ENCODE measurements at places on chromosomes 11 and 22.

DNA sequence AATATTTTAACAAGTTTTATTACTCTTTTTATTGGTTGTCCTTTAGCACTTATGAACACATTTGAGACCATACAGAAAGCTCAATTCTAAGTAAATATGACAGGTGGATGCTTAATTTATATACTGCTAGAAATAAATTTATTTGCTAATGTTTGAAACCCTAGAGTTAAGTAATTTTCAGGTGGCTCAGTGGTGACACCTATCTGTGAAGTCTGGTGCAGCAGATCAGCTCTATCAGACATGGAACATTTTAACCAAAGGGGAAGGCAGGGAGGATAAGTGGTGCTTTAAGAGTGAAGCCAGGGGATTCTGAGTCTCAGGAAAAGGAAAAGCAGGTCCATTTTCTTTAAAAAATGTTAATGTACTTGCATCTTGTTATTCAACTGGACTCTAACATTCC lies 175.8 kb downstream of the DSCAML1 start:
- DNase-seq = no peak

DNA sequence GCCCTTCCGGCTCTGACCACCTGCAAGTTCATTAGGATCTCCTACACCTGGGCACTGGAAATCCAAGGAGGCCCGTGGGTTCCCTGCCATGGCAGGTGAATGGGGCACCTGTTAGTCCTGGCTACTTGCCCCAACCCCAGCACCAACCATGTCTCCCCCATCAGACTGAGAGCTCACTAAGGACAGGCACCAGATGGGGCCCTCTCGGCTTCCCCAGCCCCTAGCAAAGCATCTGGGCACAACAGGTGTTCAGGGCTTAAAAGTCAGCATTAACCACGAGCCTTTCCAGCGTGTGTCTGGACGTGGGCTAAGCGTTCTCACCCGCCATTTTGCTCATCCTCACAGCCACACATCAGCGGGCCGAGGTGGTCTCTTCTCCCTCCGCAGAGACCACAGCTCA lies 2.2 kb downstream of the SULT4A1 start:
- DNase-seq = no peak

GRCh38 chr11:78351979-78352841 lies 65.4 kb downstream of the GAB2 start:
- no peak for DNase-seq

GRCh38 chr11:63014408-63015055 lies 1.1 kb downstream of the SLC22A8 start:
- no peak for DNase-seq

DNA sequence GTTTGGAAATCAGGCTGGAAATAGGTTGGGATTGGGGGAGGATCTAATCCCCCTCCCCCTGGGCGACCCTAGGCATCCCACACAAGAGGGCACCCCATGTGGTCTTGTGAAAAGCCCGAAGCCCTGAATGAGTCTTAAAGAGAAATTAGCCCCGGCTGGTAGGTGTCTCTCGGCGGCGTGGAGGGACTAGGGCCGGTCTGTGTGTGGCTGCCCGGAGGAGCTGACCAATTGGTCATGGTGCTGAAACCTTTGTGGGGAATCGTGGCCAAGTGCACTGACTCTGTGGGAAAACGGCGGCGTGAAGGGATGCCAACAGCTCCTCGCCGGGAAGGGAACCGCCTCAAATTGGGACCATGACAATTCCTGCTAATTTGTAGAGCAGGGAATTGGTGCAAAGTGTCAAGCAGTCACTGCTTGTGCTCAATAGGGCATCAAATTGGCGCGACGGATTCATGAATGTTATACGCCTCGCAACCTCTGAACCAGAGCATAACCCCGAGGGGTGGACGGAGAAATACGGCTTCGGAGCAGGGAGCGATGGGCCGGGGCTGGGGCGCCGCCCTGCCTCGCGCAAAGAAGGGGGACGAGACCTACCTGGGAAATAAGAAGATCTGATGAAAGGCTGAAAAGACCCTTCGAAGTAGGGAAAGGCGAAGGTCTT lies 1.5 kb downstream of the DBX1 start:
- DNase-seq = no peak

DNA sequence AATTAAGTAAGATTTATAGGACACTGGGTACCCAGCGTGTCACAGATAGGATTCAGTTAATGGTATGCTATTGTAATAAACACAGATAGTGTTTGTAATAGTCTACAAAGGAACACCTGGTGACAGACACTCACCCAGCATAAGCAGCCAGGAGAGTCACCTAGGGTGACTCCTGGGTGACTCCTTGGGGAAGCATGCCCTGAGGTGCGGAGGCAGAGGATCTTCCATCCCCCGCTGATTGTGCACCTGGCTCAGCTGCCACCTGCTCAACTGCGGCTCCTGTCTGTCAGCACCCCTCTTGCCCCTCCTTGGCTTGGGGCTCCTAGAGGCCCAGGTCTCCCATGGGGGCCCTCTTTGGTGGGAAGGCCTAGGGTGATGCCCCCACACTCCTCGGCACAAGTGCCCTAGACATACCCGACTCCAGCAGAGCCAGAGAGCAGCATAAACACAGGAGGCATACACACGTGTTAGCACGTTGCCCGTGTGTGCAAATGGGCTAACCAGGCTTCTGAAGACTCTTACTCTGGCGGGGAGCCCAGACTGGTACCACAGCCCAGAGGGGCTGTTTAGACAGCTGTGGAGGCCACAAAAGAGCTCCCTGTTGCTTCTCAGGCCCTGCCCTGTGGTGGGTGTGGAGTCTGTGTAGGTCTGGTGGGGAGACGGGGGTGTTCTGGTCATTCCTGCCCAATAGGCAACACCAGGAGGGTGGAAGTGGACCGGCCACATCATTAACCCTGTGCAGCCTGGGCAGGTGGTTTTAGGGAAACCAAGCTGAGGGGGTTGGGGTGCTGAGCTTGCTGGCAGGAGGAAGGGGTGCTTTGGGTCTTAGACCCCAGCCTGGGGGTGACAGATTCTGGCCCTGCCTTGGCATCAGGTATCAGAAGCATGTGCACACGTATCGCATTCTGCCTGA lies 3.0 kb downstream of the INPPL1 start:
- DNase-seq = no peak

- no peak for DNase-seq
These were observed 126.0 kb downstream of the SYN3 start for GRCh38 chr22:32932176-32932575.

GRCh38 chr11:13883042-13883441 lies 79.5 kb upstream of the SPON1 start:
- no peak for DNase-seq

DNA sequence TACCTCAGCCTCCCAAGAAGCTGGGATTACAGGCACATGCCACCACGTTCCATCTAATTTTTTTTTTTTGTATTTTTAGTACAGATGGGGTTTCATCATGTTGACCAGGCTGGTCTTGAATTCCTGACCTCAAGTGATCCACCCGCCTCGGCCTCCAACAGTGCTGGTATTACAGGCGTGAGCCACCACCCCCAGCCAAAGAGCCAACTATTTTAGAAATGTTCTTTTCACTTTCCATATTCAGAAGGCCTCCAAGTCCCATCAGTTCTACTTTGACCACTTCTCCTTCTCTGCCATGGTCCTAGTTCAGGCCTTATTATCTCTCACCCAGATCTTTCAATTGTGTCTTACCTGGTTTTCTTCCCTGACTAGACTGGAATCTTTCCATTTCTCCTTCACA lies 48.2 kb downstream of the CCDC83 start:
- DNase-seq = no peak

DNA sequence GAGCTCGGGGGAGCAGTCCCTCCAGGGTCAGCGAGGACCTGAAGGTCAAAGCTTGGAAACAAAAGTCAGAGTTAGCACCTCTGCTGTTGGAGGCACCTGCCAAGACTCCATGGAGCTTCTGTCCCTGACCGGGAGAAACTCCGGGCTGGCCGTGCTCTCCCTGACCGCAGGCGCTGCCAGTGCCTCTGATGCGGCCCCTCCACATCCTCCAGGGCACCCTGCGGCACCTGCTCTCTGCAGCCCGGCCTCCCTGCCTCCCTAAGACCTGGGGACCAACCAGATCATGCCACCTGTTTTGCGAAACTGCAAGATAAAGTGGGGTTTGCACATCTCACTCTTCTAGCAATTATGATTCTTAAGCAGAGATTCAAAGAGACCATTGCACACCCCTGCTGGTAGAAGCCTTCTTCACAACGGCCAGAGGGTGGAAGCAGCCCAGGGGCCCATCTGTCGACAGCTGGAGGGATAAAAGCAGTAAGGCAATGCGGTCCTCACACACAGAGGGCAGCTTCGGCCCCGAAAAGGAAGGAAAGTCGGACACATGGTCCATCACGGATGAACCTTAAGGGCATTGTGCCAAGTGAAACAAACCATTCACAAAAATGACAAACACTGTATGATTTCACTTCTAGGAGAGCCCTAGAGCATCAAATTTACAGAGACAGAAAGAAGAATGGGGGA lies 477.1 kb downstream of the BRD1 start:
- DNase-seq = no peak

GRCh38 chr11:103773537-103773936 lies 262.9 kb upstream of the DDI1 start:
- no peak for DNase-seq

GRCh38 chr11:119446871-119447663 lies 24.1 kb upstream of the THY1 start:
- DNase-seq = no peak

GRCh38 chr11:9047964-9048523 lies 43.4 kb downstream of the SCUBE2 start:
- no peak for DNase-seq

DNA sequence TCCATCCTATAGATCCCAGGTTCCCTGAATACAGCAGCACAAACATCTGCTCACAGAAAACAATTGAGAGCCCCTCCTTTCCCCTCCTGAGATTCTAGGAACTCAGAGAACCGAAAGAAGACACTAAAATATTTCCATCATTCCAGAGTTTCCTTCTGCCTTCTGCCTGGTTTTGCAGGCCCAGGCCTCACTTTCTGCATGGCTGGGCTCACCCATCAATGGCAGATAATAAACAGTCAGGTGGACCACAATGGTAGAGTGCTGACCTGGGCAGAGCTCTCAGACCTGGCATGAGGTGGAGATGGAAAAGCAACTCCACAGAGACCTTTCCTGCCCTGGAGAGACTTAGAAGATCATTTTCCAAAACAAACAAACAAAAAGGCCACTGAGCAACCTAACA lies 389.1 kb downstream of the NXPE2 start:
- no peak for DNase-seq

GRCh38 chr11:18312012-18312411 lies 9.9 kb downstream of the HPS5 start:
- no peak for DNase-seq

DNA sequence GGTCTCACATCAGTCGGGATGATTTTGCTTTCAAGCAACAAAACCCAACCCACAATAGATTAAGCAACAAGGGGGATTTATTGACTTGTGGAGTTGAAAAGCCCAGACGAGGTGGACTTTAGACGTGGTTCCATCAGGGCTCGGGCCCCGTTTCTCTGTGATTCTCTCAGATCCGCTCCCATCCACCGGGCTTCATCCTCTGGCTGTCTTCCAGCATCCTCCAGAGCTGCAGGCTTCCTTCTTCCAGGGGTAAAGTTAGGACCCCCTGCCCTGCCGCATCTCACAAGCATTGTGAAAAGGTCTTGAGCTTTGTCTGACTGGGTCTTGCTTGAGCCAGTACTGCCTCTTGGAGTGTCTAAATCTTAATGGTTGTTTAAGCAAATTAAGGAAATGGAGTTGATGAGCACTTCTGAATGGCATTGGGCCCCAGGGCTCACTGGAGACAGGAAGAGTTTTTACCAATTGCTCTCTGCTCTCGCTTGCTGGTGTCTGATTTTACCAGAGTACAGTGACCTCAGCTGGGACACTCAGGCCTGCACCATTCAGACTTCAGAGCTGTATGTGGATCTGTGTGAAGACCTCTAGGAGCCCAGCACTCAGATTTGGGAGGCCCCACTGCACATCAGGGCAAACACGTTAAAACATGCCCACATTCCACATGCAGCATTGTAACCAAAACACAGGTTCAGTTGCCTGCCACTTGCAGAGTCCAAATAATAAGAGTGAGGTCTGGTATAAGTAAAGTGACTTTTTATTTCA lies 13.5 kb upstream of the FTH1 start:
- DNase-seq = no peak

DNA sequence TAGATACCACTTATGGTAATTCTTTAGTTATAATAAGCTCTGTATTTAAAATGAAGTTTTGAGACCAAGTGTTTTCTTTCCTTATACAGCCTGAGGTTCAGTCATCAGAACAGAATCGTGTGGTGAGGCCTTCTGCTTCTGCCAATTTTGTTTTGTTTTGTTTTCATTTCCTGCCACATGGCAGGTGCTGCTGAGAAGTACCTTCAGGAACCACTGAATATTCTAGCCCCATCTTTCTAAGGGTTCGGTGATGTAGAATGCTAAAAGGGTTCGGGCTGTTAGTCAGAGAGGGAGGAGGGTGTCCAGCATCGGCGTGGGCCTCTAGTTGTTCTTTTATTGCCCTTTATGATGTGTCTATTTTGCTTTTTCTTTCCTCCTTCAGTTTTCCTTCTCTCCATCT lies 25.8 kb downstream of the TNRC6B start:
- peak; percentile 36 for DNase-seq
